Fibroblast of lung (primary cell): ENCODE measurements at places on chromosomes 3 and 15.

GRCh38 chr15:89686522-89686921 lies 4.0 kb downstream of the PEX11A start:
- DNase-seq, result no peak

DNA sequence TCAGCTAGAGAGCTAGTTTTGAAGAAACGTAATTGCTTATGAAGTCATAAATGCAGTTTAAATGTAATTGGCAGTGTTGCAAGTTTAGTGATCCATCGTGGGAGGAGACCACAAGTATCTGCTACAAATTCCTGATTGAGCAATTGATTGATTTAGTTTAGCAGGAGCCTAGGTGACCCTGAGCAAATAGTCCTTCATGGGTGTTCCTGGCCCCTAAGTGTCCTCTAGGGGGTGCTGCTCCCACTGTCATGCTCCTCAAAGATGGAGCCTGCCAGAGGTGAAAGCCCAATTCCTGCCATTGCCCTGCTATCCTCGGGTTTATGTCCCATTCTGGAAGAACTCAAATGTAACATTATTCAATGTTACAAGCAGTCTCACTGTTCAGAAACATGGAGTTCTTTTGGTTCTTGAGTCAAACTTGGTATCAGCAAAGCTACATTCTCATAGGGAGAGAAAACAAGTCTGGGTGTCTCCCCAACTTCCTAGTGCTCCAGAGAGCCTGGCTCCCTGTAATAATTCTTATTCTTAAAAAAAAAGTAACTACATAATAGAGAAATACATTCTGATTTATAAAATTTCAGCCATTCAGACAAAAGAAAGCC lies 29.8 kb upstream of the SENP5 start:
- peak; percentile 69 for DNase-seq

- no peak for DNase-seq
Measured at GRCh38 chr3:10532939-10533736, 27.8 kb upstream of the ATP2B2 start.

DNA sequence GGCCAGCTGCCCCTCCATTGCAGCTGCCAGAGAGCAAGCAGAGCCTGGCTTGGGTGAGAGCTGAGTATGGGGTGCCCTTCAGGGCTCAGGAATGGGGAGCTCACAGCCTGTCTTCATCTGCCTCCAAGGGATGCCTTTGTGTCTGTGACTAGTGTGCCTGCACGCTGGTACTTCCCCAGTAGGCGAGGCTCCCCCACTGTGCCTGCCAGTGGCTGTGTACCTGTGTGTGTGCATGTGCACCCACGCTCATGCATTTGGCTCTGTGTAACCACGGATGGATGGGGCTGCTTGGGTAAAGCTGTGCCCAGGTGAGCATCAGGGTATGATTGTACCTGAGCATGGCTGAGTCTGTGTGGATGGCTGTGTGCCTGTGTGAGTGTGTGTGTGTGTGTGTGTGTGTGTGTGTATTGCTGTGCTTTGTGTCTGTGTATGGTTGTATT lies 2.3 kb upstream of the GRM2 start:
- no peak for DNase-seq

DNA sequence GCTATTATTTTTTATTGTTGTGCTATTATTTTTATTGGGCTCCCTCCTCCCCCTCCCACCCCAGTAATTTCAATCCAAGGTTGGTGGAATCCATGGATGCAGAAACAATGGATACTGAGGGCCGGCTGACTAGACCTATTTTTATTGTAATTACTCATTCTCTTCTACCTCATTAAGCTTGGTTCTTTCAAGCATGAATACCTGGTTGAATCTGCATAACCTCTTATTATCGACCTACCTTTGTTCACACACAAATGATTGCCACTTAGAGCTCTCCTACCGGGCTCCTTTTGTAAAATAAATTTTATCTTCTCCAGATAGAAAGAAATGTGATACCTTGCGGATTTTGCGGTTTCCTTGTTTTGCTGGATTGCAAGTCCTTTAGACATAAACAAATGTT lies 31.6 kb downstream of the BTD start:
- no peak for DNase-seq

GRCh38 chr3:32946973-32947788 lies 4.3 kb upstream of the CCR4 start:
- no peak for DNase-seq

DNA sequence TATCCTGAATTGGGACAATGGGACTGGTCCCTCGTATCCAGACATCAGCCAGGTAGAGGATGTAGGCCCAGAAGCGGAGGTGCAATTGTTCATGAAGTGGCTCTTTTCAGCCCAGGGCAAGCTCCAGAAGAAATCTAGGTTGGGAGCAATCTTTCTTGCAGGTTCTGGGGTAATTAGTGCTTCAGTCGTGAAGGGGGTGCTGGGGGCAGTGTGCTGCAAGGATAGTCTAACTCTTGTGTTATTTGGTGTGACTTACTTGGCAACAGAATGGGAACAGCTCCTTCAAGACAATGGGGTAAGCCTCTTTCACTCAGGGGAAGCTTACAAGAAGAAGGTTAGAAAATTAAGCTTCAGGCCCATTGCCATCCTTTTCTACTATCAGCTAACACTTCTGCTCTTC lies 273.0 kb downstream of the DIPK2A start:
- DNase-seq, result no peak

GRCh38 chr15:95874637-95875036 lies 455.9 kb upstream of the NR2F2 start:
- DNase-seq, result no peak

DNA sequence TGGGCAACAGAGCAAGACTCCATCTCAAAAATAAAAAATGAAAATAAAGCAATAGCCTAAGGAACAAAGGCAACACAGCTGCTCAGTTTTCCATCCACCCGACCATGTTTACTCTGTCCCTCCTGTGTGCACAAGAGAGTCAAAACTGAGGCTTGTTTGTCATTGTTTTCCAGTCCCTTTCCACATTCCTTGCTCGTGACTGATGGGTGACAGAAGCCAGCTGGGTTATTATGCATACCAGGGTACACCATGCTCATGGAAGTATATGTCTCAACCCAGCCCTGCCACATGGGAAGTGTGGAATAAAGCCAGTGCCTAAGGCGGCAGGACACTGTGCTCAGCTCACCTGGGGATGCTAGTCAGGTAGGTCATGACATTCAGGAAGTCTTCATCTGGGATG lies 49.5 kb downstream of the MCF2L2 start:
- DNase-seq, result no peak

GRCh38 chr3:60388731-60389130 lies 862.5 kb downstream of the FHIT start:
- no peak for DNase-seq

DNA sequence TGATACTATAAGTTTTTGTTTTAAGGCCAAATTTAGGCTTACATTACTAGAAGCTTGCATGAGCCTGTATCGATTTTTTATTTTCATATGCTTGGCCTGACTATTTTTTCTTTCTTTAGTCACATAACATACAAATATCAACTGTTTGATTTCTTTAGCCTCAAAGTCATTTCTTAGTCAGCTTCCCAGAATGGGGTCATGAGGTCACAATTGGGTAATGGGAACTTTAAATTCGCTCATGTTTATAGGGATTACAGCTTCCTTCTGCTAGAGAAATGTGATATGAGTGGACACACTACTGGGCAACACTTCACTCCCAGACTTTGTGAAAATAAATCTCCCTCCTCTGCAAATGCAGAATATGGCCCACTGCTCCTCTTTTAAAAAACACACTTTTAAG lies 9.1 kb upstream of the TIPARP start:
- peak; percentile 42 for DNase-seq

DNA sequence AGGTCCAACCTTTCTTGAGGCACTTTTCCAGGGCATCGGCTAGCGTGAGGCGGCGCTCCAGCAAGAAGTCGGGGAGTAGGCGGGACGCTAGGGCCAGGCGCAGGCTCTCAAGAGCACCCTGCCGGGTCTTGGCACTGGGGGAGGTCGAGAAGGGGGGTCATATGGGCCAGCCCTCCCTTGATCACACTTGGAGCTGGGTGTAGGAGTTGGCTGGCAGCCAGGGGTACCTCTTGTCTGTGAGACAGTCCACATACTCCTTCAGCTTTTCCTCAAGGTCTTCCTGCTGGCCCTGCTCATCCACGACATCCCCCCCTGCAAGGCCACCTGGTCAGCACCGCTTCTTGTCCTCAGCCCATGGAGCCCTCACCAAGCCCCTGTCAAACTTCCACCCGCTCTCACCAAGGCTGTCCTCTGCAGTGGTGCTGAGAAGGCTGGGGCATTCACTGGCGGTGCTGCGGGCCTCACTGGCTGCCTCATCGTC lies 2.0 kb downstream of the IFRD2 start:
- DNase-seq, result no peak

GRCh38 chr15:85607842-85608241 lies 186.9 kb downstream of the KLHL25 start:
- peak; percentile 83 for DNase-seq

GRCh38 chr15:30023798-30024295 lies 58.9 kb upstream of the GOLGA8J start:
- DNase-seq, result peak; percentile 49

DNA sequence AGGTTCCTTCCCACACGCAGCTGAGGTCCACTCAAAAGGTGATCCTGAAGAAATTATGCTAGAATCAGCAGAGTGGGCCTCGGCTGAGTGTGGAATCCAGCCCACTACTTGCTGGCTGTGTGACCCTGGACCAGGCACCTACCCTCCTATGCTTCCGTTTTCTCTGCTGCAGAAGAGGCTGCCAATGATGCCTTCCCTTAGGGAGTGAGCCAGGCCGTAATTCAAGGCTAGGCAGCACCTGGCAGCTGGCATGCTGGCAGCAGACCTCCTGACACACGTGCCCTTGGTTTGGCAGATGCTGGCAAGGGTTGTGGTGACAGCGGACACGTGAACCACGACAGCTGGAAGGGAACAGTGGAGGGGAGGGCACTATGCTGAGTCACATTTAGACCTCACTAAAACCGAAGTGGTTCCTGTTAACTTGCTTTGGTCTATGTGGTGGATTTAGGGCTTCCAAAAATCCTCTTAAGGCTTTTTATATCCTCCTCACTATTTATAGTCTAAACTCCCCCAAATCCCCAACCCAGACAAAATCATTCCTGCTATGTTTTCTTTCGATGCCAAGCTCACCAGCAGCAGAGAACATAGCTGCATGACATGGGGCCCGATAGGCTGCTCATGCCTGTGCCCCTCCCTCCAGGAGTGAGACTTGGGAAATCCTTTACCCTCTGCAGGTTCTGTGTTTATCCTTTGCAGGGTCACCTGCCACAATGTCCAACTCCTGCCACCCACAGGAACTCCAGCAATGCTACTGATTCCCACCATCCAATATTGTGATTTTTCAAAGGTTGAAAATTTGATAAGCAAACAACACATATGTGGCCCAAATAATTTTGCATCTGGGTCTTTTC lies 10.6 kb upstream of the PCSK6 start:
- DNase-seq, result no peak

GRCh38 chr3:25911525-25912295 lies 121.8 kb downstream of the OXSM start:
- DNase-seq, result no peak

GRCh38 chr15:66841953-66842681 lies 140.1 kb downstream of the SMAD6 start:
- peak; percentile 91 for DNase-seq

DNA sequence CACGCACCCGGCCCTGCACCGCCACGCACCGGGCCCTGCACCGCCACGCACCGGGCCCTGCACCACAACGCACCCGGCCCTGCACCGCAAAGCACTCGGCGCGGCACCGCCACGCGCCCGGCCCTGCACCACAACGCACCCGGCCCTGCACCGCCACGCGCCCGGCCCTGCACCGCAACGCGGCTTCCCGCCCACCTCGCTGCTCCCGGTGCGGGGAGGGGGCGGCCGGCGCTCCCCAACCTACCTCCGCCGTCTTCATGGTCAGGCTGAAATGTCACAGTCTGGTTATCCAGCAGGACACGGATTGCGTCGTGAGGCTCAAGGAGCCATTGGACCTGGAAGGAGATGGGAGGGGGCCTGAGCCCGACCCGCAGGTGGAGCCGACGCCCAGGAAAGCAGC lies 41.8 kb downstream of the MUC20 start:
- DNase-seq, result no peak

- DNase-seq, result peak; percentile 21
Measured at GRCh38 chr15:53072077-53072476, 281.9 kb upstream of the ONECUT1 start.

GRCh38 chr3:14042680-14043079 lies 82.0 kb downstream of the CHCHD4 start:
- peak; percentile 8 for DNase-seq

GRCh38 chr3:100613721-100614390 lies 4.5 kb downstream of the ADGRG7 start:
- DNase-seq, result no peak

DNA sequence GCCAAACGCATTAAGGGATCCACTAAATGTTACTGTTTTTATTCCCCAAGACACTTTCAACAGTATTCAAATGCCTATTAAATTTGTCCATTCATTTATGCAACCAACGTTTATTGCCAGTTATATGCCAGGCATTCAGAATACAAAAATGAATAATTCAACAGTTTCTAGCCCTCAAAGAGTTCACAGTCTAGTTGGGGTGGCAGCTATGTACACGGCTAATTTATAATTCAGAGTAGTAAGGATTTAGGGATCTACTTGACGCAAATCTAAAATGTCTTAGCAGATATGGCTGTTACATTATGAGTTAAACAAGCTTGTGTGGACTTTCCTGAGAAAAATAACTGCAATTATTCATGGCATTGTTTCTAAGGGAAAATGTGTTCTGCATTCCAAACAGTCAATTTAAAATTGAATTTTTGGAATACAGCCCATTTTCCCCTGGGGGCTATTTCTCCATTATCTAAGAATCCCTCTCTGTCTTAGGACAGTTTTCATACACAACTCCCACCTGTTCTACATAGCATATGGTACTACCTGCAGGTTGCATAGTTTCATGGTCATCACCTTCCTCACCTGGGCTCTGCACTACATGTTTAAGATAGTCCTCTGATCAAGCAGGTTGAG lies 11.5 kb upstream of the MSL2 start:
- DNase-seq, result no peak

GRCh38 chr3:128372281-128372680 lies 94.4 kb downstream of the DNAJB8 start:
- DNase-seq, result no peak

GRCh38 chr3:144259267-144259666 lies 287.6 kb downstream of the DIPK2A start:
- peak; percentile 29 for DNase-seq

- peak; percentile 74 for DNase-seq
Measured at GRCh38 chr3:172096881-172097420, 57.6 kb downstream of the FNDC3B start.

DNA sequence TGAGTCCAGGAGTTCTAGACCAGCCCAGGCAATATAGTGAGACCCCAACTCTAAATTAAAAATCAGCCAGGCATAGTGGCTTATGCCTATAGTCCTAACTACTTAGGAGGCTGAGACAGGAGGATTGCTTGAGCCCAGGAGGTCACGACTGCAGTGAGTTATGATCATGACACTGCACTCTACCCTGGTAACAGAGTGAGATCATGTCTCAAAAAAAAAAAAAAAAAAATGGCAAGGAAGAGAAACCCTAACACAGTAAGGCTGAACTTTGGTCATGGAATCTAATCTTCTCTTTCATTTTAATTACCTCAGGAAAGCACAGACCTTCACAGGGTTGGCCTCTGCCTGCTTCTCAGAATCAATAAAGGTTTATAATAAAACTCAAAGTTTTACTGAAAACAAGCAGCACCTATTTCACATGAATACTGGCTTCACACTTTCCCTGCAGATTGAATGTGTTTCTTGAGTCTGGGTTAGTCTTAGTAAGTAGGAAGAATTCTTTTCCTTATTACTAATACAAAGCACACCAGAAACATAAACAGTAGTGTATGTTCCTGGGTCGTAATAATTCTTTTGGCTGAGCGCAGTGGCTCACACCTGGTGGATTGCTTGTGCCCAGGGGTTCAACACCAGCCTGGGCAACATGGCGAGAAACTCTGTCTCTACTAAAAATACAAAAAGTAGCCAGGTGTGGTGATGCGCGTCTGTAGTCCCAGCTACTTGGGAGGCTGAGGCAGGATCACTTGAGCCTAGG lies 11.6 kb upstream of the NR2C2 start:
- DNase-seq, result no peak
